A172 (cell line): ENCODE measurements at places on chromosomes 5 and 9.

- DNase-seq, result no peak
Observed at GRCh38 chr9:108913391-108913790, 20.5 kb downstream of the ELP1 start.

DNA sequence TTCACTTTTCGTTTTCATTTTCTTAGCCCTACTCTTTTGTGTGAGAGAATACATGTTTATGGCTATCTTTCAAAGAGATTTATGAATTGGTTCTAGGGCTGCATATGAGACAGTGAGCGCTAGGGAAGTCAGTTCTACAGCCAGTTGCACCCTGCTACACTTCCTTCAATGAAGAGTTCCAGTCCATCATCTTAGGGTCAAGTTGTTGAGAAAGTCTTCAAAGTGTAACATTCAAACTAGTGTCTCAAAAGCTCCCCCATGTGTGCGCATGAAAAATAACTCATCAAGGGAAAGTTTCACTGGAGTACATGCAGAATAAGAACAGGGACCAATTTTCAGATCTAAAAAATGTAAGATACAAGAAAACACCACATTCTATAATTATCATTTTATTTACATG, 317.2 kb downstream of the DEPDC1B start:
- DNase-seq, result peak; percentile 41

DNA sequence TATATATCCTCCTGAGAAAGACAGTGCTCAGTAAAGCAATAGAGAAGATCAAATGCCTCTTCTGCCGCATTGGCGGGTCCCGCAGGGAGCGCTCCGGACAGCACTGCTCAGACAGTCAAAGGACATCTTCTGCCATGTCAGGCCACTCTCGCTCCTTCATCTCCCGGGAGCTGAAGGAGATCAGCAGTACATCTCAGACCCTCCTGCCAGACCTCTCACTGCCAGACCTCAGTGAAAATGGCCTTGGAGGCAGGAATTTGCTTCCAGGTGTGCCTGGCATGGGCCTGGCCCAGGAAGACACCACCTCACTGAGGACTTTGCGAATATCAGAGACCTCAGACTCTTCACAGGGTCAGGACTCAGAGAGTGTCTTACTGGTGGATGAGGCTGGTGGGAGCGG, 12.2 kb downstream of the PTGER4 start:
- no peak for DNase-seq

- DNase-seq, result no peak
Observed at GRCh38 chr5:81639556-81639955, 111.3 kb downstream of the SSBP2 start.

DNA sequence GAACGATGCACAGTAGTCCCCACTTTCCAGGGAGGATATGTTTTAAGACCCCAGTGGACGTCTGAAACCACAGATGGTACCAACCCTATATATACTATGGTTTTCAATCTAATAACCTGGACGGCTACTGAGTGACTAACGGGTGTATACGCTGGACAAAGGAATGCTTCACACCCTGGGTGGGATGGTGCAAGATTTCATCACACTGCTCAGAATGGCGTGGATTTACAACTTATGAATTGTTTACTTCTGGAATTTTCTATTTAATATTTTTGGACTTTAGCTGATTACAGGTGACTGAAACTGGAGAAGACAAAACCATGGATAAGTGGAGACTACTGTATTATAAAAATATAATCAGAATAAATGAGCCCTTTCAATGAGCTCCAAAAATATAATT, 147.6 kb upstream of the TRIM32 start:
- no peak for DNase-seq

DNA sequence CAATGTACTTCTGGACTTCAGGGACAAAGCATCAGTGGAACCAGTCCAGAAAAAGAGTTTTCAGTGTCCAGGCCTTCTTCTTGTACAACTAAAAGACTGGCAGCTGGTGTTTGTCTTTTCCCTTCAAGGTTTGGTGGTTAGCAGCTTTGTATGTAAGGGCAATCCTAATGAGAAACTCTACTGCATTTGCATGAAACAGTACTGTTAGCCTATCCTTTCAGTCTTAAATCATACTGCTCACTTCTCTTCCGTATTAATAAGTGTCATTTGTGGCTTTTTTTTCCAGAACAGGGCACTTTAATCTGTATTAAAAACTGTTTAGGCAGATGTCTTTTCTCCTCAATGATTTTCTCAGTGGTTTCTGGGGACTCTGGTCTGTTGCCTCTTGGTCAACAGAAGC, 48.9 kb downstream of the FAM174A start:
- no peak for DNase-seq

GRCh38 chr9:34690983-34691935, at the start of gene CCL19:
Gene CCL19, minus strand, starts transcription at chr9:34691276. Its CDS starts 137 bp downstream, at chr9:34691139.
- DNase-seq, result no peak

DNA sequence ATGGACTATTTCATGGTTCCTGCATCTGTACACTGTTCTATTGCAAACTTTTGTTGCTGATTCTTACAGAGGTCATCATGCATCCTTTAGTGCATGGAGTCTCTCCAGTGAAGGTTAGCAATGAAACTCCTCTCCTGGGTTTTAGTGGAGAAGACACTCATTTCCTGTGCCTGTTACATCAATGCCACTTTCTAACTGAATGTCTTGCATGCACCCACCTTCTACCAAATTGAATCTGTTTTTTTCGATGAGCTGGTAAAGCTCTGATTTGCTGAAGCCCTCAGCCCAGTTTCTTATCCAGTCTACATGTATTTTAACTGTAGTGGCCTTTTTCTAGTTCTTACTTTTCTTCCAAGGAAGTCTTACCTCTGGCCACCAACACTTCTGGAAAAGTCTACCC, 591.8 kb upstream of the ADAMTS16 start:
- DNase-seq, result no peak

DNA sequence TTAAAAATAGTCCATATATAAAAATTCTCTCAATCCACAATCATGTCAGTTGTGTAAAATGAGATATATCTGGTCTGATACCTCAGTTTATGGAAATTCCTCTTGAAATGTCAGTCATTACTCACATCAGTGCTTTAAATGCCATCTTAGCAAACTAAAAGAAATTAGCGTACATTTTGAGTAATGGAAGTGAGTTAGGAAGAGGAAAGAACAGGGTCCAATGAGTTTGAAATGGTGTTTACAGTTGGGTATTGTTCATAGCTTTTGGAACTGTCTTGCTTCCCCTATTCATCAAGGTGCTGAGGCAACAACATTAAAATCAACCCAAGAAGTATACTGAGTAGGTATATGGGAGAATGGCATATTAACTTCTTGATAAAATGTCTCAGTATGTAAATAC, 8.7 kb upstream of the MTX3 start:
- DNase-seq, result no peak

- no peak for DNase-seq
Observed at GRCh38 chr9:107780960-107781359, 291.4 kb upstream of the KLF4 start.

DNA sequence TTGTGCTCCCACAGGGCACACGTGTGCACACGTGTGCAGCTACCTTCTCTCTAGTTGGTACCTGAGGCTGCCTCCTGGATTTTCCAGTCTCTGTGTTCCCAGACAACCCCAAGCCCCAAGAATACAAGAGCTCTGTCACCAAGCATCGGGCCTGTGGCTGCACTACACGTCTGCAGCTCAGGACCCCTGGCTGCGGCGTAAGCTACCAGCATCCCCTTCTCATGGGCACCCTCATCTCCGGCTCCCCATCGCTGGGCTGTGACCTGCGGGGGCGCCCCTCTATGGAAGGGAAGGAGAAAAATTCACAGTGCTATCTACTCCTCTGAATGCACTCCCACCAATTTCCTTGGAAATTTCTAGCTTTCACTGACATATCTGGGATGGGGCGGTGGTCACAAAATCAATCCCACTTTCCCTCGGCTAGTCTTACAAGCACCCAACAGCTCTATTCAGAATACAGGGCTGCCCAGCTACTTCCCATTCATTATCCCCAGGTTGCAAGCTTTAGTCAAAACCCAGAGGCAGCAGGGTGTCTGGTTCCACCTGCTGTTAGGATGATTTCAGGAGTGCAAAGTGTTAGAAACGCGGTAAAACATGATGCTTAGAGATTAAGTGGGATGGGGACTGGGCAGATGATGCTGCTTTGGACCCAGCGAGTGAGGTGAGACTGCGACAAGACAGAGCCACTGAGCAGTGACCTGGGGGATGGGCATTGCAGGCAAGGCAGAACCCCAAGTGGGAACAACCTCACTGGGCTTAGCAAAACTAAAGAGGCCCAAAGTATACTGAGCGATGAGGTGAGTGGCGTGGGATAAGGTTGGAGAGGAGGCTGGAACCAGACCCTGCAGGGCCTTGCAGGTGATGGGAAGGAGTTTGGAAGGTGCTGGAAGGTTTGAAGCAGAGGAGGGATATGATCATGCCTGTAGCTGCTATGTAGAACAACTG, 121.7 kb downstream of the KCNIP1 start:
- no peak for DNase-seq

DNA sequence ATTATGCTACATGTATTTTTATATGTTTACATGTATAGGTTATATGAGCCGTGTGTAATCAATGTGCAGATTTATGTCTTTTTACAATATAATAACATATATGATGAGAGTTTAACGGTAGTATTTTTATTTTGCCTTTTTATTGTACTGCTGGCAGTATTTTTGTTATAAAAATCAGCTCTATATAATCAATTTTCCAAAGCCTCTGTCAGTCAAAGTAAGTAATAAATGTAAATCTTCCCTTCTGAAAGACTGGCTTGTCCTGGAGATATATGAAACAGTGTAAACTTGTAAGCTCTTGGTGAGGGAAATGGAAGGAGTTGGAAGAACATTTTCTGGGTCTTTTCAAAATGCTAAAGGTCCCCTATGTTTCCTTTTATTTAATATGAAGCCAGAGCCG, 173.8 kb downstream of the SSBP2 start:
- no peak for DNase-seq

DNA sequence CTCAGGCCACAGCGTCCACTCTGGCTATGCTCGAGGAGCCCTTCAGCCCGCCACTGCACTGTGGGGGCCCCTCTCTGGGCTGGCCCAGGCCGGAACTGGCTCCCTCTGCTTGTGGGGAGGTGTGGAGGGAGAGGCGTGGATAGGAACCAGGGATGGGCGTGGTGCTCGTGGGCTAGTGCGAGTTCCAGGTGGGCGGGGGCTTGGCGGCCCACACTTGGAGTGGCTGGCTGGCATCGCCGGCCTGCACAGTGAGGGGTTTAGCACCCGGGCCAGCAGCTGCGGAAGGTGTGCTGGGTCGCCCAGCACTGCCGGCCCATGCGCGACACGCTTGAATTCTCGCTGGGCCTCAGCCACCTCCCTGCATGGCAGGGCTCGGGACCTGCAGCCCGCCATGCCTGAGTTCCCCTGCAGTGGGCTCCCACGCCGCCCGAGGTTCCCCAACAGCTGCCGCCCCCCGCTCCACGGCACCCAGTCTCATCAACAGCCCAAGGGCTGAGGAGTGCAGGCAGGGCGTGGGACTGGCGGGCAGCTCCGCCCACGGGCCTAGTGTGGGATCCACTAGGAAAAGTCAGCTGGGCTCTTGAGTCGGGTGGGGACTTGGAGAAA, 103.8 kb downstream of the YTHDC2 start:
- DNase-seq, result no peak

DNA sequence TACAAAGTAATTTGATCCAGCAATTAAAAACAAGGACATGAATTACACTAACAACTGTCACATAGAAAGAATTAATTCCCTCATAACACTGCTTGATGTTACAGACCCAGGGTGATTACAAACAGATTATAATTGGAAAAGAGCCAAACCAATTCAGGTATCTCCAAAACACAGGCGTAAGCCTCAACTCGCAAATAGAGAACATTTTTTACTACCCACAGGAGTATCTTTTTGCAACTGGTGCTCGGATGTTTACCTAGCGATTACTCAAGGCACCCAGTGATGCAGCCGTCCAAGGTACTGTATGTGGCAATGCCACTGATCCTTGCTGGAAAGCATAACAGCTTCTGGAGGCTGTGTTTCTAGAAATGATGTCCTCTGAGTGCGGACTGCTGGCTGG, 386.1 kb upstream of the KIF2A start:
- no peak for DNase-seq

GRCh38 chr9:132756214-132756845, 86.1 kb downstream of the GTF3C4 start:
- DNase-seq, result no peak

GRCh38 chr9:27154908-27155307, 45.9 kb downstream of the TEK start:
- peak; percentile 58 for DNase-seq

GRCh38 chr5:16234598-16234997, 55.0 kb upstream of the MARCHF11 start:
- peak; percentile 10 for DNase-seq

DNA sequence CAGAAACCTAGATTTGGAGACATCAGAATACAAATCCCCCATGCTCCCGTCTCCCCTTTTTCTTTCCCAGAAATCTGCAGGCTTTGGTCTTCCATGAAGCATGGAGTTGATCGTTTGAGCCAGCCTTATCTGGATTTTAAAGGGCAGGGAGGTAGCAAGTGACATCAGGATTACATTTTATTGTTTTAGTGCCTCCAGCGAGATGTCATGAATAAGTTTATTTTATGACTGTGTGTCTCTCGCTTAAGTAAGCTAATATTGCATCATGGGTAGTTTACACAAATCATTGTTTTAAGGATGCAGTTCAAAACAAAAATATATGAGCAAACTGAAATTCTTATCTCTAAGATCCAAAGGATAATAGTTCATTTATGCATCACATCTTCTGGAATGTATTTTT, 50.7 kb upstream of the TNFSF8 start:
- peak; percentile 74 for DNase-seq

- DNase-seq, result no peak
Observed at GRCh38 chr5:17094830-17095229, 122.6 kb upstream of the BASP1 start.

- DNase-seq, result no peak
Observed at GRCh38 chr9:10003047-10003446, 609.8 kb downstream of the PTPRD start.

GRCh38 chr9:101693546-101694336, 44.7 kb downstream of the GRIN3A start:
- no peak for DNase-seq

DNA sequence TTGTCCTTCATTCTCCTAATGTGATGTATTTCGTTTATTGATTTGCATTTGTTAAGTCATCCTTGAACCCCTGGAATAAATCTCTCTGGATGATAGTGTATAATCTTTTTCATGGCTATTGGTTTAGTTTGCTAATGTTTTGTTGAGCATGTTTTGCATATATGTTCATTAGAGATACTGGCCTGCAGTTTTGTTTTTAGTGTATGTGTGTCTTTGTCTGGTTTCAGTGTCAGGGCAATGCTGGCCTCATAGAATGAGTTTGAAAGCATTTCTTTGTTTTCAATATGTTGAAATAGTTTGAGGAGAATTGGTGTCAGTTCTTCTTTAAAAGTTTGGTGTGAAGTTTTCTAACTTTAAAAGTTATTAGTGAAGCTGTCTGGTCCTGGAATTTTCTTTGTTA, 149.6 kb upstream of the ATP10B start:
- DNase-seq, result no peak

DNA sequence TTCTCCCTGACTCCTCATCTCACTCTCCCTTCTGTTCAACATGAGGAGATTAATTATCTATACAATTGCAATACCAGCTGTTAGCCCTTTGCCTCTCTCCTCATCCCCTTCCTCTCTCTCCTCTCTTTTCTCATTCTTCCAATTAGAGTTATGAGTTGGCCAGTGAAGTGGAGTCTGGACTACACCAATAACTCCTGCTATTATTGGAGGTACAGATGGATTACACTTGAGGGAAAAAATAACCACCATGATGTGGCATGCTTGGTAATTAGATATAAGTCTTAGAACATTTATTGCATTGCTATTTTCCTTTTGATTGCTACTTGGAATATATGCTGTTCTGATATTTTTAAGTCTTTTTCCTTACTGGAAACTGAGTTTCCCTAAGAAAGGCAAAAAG, 159.2 kb downstream of the FRMD3 start:
- no peak for DNase-seq

GRCh38 chr5:142677198-142677597, 8.7 kb downstream of the FGF1 start:
- DNase-seq, result no peak
